Fibroblast of mammary gland (primary cell): ENCODE measurements at places on chromosomes 6 and 20.

GRCh38 chr20:19764207-19764606 lies 6.1 kb downstream of the RIN2 start:
- DNase-seq, result no peak

DNA sequence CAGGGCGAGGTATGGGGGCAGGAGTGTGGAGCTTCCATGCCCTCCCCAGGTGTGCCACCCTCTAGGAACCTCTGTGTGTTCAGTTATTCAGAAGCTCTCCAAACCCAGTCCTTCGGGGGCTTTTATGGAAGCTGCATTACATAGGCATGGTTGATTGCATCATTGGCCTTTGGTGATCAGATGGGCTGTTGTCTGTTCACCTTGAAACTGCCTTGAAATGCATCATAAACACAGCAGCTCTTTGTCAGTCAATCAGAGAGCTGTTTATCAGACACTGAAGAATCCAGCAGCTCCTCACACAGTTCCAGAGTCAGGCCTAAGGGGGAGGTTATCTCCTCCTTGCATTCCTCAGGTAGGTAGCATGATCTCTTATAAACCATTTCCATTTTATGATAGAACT lies 62.4 kb downstream of the E2F3 start:
- no peak for DNase-seq

DNA sequence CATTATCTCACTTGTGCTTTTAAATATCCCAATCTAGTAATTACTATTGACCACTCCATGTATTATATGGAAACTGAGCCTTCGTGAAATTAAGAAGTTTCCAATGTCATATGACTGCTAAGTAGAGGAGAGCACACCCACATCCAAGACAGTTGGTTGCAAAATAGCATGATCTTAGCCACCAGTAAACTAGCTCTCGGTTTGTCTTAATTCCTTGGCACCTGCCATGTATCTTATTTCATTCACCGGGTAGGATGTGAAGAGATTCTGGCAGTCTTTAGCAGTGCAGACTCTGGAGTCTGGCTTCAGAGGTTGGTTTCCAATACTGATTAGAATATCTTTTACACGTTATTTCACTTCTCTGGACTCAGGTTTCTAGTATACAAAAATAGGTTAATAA lies 270.3 kb downstream of the LAMA2 start:
- DNase-seq, result no peak

- no peak for DNase-seq
Observed at GRCh38 chr20:54097236-54097529, 26.8 kb upstream of the BCAS1 start.
